ENCODE measurements at places on chromosomes 13 and 19. TPM values are rescaled to one million over a fixed set of nuclear protein-coding genes. Genes with fewer than 3 reads are reported as not detected.

DNA sequence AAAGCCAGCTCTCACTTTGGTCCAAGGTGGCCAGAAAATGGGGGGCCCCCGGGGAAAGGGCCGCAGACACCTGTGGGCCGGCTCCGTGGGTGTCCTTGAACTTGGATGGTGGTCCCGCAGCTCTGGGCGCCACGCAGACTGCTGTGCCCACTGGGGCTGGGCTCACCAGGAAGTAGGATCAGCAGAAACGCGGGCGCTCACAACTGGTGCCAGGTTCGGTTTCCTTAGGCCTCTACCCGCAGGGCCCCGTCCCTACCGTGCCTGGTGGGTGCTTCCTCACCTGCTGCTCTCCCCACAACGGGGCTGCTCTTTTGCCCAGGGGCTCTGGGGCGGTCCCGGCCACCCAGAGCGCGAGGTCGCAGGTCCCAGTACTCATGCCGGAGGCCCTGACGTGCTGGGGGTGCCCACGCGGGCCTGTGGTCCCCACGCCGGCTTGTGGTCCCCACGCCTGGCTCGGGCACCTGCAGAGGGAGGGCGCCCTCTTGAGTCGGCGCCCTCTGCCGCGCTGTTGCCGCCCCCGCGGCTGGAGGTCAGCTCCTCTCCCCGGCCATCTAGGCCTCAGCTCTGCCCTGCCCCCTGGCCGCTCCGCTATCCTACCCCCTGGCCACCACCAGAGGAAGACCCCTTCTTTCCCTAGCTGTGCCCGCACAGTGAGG is 1303.6 kb downstream of the UQCRFS1 start:
- H3K4me1 ChIP-seq: no peaks in the 10 kb centered on the region
- DNase-seq: no peak
- H3K36me3 ChIP-seq: no peaks in the 10 kb centered on the region
- H3K27ac ChIP-seq: no peak overlapping the region

- no peaks in the 10 kb centered on the region for H3K4me1 ChIP-seq
- no peak overlapping the region for H3K27ac ChIP-seq
- DNase-seq: no peak
- H3K36me3 ChIP-seq: no peaks in the 10 kb centered on the region
These were observed 31.1 kb upstream of the CYP2S1 start for GRCh38 chr19:41161903-41162302.

- no peaks in the 10 kb centered on the region for H3K36me3 ChIP-seq
- H3K27me3 ChIP-seq: no peaks in the 10 kb centered on the region
- no peak overlapping the region for H3K27ac ChIP-seq
These were observed 25.0 kb upstream of the INTS6 start for GRCh38 chr13:51477653-51478324.

- no peak overlapping the region for H3K4me3 ChIP-seq
- H3K36me3 ChIP-seq: no peaks in the 10 kb centered on the region
- no peaks in the 10 kb centered on the region for H3K27me3 ChIP-seq
- no peak overlapping the region for H3K27ac ChIP-seq
- DNase-seq: no peak
These were observed 6.0 kb upstream of the TCF3 start for GRCh38 chr19:1658150-1659083.

CYP4F8 gene
- total RNA-seq: not detected

All from CD4-positive, alpha-beta T cell (primary cell).